Endothelial cell (in vitro differentiated cells): ENCODE measurements at places on chromosomes 7 and 10. TPM values are rescaled to one million over a fixed set of nuclear protein-coding genes. Genes with fewer than 3 reads are reported as not detected.

- peaks cover 34% of the 10 kb centered on the region for H3K4me1 ChIP-seq
- H3K4me3 ChIP-seq: no peak overlapping the region
- H3K27ac ChIP-seq: no peak overlapping the region
- H3K27me3 ChIP-seq: peaks cover 7% of the 10 kb centered on the region
These were observed 106.9 kb upstream of the RHEB start for GRCh38 chr7:151626422-151627115.

The PLAU gene
- 19.5 TPM for total RNA-seq

The NUTM2E gene
- total RNA-seq: 0.46 TPM

DNA sequence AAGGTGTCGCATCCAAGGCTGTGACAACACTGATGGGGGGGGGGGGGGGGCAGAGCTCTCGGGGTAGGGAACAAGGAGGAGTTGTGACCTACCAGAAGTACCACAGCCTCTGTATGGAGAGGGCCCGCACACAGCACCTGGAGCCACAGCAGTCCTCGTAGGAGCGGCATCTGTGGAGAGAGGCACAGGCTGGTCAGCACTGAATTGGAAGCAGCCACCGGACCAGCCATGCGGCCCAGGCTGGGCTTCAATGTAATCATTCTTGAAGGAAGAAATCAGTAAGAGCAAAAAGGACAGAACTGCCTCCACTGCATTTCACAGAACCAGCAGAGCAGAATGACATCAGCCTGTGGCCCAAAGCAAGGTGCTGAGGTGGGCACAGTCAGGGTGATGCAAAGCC is 74.8 kb downstream of the VOPP1 start:
- no peaks in the 10 kb centered on the region for H3K4me1 ChIP-seq
- H3K4me3 ChIP-seq: no peak overlapping the region
- DNase-seq: no peak
- H3K27ac ChIP-seq: no peak overlapping the region
